Bladder microvascular endothelial cell (primary cell): ENCODE measurements at places on chromosomes 3 and 15. TPM values are rescaled to one million over a fixed set of nuclear protein-coding genes. Genes with fewer than 3 reads are reported as not detected.

ANKRD63 gene
- not detected in 2 replicates for total RNA-seq

ECE2 gene
- not detected in 2 replicates for total RNA-seq

LAMB2 gene
- total RNA-seq, result 745 and 1,550 TPM in 2 replicates

DISP2 gene
- total RNA-seq, result under 0.01 and 0.38 TPM in 2 replicates

CAMKV gene
- not detected in 2 replicates for total RNA-seq

GRM7 gene
- not detected in 2 replicates for total RNA-seq

TEX264 gene
- total RNA-seq, result 37.7 and 50.0 TPM in 2 replicates

FEM1B gene
- total RNA-seq, result 27.7 and 57.2 TPM in 2 replicates

THAP10 gene
- 0.94 and 0.97 TPM in 2 replicates for total RNA-seq

DPPA4 gene
- not detected in 2 replicates for total RNA-seq

GOLGB1 gene
- total RNA-seq, result 29.6 and 53.6 TPM in 2 replicates

TFG gene
- total RNA-seq, result 33.8 and 61.0 TPM in 2 replicates
